ENCODE measurements at places on chromosomes 5 and 9.

- no peak for DNase-seq
Observed at GRCh38 chr9:18385696-18386490, 88.1 kb upstream of the ADAMTSL1 start.

- no peak for DNase-seq
Observed at GRCh38 chr9:123353041-123353440, 3.0 kb upstream of the CRB2 start.

DNA sequence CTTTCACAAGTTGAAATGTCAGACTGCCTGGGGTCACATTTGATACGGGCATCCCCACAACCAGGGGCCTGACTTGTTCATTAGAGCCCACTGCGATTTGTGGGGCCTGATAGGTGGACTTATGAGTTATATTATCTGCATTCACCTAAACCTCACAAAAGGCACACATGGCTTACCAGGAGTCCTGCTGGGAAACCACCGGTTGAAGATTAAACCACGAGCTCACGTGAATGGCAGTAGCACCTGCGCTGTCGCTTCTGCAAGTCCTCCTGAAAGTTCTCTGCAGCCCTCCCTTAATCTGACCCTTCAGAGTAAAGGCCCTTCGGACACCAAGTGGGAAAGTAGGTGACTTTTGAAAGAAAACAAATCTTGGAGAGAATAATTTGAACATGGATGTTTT, 68.9 kb downstream of the PPIC start:
- DNase-seq: no peak

DNA sequence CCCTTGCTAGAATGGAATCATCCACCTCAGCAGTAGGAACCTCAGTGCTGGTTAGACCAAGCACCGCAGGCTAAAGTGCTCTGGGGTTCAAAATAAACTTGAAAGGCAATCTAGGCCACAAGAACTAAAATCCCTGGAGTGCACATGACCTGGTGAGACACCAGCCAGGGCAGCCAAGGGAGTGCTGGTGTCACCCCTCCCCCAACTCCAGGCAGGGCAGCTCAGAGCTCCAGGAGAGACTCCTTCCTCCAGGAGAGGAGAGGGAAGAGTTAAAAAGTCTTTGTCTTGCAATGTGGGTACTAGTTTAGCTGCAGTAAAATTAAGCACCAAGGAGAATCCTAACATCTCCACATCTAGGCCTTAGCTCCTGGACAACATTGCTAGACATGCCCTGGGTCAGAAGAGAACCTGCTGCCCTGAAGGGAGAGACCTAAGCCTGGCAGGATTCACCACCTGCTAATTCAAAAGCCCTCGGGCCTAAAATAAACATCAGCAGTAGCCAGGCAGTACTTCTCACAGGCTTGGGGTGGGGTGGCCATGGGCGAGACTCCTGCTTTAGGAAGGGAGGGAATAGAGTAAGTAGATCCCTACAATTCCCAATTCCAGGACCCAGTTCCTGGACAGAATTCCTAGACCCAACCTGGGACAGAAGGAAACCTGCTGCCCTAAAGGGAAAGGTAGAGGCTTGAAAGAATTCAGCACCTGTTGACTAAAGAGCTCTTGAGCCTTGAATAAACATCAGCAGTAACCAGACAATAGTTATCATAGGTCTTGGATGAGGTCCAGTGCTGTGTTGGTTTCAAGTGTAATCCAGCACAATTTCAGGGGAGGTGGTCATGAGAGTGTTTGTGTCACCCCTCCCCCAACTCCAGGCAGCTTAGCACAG, 25.8 kb downstream of the UGT3A2 start:
- no peak for DNase-seq

GRCh38 chr9:93300175-93300572, 116.2 kb downstream of the WNK2 start:
- no peak for DNase-seq

- DNase-seq: no peak
Observed at GRCh38 chr9:33524306-33524947, 376 bp downstream of the ANKRD18B start.

DNA sequence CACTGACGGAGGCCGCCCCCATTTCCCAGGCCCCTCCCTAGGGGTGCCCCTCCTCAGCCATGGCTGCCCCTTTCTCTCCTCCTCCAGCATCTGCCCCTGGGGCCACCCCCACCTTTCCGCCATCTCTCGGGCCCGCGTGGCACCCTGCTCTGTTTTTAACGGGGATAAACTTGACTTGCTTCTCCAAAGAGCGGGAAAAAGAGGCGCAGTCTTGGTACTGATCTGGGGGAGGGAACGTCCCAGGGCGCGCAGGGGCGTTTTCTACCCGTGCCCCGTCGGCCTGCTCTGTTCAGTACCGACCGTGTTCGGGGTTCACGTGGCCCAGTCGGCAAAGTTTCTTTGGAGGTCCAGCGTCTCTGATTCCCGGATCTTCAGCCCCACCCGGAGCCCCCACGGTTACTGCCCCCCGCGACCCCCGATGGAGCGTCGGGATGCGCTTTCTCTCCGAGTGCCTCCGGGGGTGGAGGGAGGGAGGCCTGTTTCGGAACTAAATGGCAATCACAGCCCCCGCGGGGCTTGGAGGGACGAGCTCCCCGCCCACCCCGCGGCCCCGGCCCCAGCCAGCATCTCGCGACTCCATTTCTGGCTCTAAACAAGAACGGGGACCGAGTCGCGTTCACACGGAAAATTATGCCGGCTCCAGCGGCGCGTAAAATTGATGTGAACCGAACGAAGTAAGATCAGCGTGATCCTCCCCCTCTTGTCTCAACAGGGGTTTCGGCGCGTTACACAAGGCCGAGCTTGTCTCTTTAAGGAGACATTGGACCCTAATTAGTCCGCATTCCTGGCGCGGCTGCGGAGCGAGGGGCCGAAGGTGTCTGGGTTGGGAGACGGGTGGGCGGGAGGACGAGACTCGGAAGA, 1.1 kb upstream of the TLE4 start:
- DNase-seq: no peak

- no peak for DNase-seq
Observed at GRCh38 chr5:72256536-72256935, 63.5 kb downstream of the MRPS27 start.

Measured in stimulated activated CD8-positive, alpha-beta memory T cell treated with anti-CD3 and anti-CD28 coated beads, Interleukin-7, amount 100 ng/mL, for 48 hours (primary cell).